Skin of body (tissue), 3 donors: ENCODE measurements at places on chromosomes 6 and 20.

- DNase-seq: no peak
Observed at GRCh38 chr6:141510803-141511202, 621.9 kb upstream of the GJE1 start.

GRCh38 chr6:13139119-13139518 lies 189.2 kb downstream of the TBC1D7 start:
- DNase-seq: no peak

DNA sequence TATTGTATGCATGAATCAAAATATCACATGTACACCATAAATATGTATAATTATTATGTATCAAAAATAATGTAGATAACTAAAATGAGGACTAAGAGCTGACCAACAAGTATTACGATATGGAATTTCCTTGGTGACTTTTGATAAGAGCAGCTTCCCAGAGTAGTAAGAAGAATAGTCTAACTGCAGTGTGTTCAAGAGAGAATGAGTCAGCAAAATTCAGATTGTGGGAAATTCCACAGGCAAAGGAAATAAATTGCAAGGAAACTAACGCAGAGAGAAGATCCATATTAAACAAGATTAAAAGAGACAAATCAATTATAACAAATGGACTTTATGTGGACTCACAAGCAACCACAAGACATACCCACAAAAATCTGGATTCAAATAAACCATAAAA lies 26.4 kb downstream of the FRK start:
- DNase-seq: no peak

- DNase-seq: peak; percentile 95
Observed at GRCh38 chr20:4064144-4064909, 49.0 kb upstream of the RNF24 start.

- no peak for DNase-seq
Observed at GRCh38 chr6:45892696-45893245, 122.9 kb downstream of the CLIC5 start.

DNA sequence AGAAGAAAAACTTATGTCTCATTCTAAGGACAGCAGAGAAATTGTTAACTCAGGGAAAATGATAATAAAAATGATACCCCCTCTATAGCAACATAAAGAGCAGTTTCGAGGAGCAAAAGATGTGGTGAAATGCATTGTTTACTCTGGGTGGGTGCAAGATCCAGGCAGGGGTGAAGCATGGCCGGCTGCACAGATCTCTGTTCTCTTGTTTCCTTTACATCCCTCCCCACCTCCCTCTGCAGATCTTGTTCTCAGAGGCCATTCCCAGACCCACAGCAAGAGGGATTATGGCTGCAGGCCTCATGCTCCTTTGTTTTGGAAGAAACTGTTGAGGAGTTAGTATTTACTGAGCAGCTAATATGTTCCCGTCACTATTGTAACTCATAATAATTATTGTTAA lies 1.8 kb downstream of the BTN3A1 start:
- no peak for DNase-seq

GRCh38 chr20:5687884-5688283 lies 62.3 kb upstream of the SHLD1 start:
- DNase-seq: no peak

DNA sequence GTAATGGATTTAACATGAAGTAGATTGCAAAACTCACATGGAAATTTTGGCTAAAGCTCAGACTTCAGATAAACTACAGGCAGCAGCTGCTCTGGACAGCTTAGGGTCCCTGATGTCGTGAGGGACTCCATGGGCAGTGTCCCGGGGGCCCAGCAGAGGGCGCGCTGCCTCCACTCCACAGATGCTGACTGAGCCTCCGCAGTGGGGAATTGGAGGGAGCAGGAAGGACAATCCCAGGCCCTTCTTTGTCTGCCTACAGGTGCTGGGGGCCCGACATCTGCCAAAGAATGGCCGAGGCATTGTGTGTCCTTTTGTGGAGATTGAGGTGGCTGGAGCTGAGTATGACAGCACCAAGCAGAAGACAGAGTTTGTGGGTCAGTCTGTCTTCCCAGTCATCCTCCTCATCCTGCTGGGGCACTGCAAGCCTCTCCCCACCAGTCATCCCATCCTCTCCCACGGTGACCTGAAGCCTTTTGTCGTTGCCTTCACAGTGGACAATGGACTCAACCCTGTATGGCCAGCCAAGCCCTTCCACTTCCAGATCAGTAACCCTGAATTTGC lies 35.9 kb downstream of the PLCG1 start:
- peak; percentile 62 for DNase-seq

GRCh38 chr20:32436968-32437367 lies 78.8 kb downstream of the ASXL1 start:
- no peak for DNase-seq

DNA sequence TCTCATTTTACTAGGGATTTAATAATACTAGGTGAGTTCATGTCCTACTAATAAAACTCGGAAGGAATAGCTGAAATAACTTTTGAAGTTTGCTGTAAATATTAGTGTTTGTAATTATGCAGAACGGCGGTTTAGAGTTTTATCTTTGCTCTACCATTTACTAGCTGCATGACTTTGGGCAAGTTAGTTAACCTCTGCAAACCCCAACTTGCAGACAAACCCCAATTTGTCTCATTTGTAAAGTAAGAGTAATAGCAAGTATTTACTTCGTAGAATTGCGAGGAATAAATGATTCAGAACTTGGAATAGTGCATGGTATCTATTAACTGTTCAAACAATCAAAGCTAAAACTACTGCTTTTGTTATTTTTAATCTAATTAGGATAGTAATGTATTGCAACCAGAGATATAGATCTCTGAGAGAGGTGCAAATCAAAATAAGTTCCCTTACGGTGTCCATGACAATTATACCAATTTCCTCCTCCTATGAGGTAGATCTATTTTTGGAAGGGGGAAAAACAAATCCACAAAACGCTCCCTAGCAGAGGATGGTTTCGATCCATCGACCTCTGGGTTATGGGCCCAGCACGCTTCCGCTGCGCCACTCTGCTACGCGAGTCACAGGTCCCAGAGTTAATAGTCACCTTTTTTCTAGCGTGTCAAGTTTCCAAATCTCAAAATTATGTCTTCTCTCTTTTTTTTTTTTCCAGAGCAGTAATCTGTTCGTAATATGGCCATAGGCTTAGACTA lies 35.1 kb upstream of the BTN3A2 start:
- peak; percentile 19 for DNase-seq

DNA sequence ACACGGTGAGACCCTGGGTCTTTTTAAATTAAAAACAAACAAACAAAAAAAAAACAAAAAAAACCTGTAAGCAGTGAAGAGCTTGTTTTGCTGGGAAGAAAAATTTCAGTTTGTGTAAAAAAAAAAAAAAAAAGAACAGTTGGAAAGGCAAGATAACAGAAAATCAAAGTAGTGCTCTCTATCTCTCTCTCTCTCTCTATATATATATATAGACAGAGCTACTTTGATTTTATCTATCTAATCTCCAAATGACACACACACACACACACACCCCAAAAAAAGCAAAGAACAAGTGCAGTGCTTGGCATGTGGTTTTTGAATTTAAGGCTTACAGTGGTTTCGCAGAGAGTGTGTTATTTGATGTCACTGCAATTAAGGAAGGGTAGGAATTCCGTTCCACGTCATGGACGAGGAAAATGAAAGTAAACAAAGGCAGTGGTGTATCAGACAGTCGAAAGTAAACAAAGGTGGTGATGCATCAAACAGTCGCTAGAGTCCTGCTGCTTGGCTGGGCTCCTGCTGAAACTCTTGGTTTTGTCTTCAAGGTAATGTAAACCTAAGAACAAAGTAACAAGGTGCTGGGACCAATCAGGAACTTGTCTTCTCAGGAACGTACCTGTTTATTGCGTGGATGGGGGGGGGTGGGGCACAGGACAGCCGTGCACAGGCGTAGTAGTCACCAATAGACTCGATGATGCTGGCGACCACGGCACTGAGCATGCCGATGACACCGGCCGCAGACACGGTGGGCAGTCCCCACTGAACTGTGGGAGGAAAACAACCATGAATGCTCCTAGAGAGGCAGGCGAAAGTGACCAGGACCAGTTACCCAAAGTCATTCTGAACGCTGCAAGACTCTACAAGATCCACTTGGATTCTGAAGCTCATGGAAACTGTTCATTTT lies 131.8 kb downstream of the SLC23A2 start:
- no peak for DNase-seq

DNA sequence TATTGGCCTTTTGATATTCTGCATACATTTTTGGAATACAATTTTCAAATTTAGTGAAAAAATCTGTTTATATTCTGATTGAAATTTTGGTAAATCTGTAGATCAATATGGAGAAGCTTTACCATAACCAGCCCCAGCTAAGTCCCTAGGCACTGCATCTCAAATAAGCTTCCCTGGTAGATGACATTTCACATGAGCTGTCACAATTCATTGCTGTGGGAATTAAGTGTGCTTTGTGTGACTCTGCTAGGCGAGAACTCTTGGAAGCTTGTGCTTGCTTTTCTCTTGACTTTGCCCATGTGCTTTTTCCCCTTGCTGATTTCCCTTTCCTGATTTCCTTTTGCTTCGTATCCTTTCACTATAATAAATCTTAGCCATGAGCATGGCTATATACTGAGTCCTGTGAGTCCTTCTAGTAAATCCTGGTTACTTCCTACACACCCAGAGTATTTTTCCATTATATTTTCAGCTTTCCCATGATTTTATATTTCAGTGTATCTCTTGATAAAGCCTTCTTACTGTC lies 166.5 kb upstream of the MMS22L start:
- no peak for DNase-seq

- DNase-seq: peak; percentile 85
Observed at GRCh38 chr20:44572551-44573500, 9.6 kb upstream of the PKIG start.
